WTC11 (cell line): ENCODE measurements at places on chromosomes 12 and 14. TPM values are rescaled to one million over a fixed set of nuclear protein-coding genes. Genes with fewer than 3 reads are reported as not detected.

Gene NFE2
- total RNA-seq = 2.4 to 3.0 TPM (median 3.0 TPM) in 3 replicates

Gene ITPR2
- 32.2 to 50.7 TPM (median 34.2 TPM) in 3 replicates for total RNA-seq

Gene APOF
- 0.11 TPM in 1 of 3 replicates, not detected in the others for total RNA-seq

Gene ESPL1
- 41.5 to 61.4 TPM (median 48.5 TPM) in 3 replicates for total RNA-seq

Gene IGFBP6
- 6.4 to 11.2 TPM (median 7.4 TPM) in 3 replicates for total RNA-seq
